Stimulated activated CD4-positive, alpha-beta T cell treated with anti-CD3 and anti-CD28 coated beads, Interleukin-2, amount 100 ng/mL, for 48 hours (primary cell): ENCODE measurements at places on chromosomes 1 and 21.

DNA sequence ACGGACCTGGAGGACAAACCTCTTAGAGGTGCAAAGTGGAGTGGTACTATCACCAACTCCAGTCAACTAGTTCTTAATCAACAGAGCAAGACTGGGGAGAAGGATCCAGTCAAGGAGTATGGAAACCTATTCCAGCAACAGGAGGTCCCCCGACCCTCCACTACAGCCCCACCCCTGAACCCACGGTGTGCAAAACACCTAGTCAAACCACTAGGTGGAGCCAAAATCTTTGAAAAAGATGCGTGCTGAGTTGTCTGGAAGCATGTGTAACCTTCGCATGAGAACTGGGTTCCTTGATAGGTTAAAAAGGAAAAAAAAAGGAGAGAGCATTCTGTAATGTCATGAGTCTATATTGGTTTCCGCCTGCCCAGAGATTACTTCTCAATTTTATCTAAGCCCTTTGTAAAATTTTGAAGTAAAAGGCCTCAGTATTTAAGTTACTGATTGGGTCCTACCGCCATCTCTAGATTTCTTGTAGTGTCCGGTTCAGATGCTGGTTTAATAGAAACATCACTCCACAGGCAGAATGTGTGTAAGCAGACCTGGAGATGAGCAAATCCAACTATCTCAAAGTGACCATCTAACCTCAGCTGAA is 81.9 kb upstream of the HAO2 start:
- peak; percentile 10 for DNase-seq

DNA sequence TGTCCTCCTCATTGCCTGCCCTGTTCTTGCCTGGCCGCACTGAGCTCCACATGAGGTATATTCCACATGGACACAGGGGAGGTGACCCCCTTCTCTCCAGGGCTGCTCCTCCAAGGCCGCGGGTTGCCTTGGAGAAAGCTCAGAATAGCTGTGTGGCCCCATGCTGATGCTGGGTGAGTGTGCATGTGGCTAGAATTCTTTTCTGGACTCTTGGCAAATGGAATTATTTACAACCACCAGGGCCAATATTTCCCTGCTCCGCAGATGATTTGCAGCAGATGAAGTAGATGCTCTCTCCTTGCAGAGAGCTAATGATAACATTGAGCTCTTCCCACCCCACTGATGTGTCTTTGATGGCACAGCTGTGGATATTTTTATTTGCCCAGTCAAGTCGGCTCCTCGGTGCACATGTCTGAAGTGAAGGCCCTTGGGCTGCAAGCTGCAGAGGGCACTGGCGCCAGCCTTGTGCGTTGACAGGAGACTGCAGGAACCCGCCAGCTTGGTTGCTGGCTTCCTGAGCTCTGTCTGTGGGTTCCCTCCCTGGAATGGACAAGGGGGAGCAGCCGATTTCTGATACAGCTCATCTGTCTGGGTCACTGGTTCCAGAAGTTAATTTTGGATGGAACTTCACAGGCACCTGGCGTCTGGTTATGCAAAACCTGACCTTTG is 404.7 kb upstream of the VAMP3 start:
- no peak for DNase-seq

- no peak for DNase-seq
Measured at GRCh38 chr21:45544449-45545235, 2.4 kb upstream of the SLC19A1 start.

DNA sequence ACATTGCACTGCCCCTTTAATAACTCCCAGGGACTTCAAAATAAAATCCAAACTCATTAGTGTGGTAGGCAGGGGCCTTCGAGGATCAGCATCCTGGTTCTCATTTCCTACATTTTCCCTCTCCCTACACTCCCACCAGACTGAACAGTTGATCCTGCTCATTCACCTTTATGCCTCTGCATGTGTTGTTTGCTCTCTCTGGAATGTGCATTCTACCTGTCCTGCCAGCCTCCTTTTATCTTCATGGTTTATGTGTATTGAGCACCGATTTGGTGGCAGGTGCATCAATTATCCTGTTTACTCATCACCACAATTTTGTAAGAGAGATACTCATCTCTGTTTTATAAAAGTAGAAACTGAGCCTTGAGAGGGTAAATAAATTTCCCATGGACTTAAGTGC is 125.0 kb downstream of the ADSS2 start:
- no peak for DNase-seq

DNA sequence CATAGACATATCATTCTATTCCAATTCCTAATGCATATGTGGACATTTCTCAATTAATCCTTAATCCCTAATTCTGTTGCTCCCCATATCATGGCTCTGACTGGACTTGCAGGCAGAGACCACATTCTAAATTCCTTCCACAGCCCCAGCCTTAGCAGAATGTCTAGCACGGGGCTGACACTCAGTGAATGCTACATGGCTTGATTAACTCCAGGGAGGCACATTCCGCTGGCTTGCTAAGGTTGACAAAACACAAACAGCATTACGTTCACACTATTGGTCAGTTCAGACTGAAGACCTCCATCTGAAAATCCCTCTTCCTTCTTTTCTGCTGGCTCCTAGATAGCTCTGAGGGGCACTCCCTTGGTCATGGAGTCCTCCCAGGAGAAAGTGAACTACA is 119.4 kb downstream of the ASTN1 start:
- no peak for DNase-seq

GRCh38 chr21:38897532-38898421 is 92.0 kb downstream of the ETS2 start:
- no peak for DNase-seq

DNA sequence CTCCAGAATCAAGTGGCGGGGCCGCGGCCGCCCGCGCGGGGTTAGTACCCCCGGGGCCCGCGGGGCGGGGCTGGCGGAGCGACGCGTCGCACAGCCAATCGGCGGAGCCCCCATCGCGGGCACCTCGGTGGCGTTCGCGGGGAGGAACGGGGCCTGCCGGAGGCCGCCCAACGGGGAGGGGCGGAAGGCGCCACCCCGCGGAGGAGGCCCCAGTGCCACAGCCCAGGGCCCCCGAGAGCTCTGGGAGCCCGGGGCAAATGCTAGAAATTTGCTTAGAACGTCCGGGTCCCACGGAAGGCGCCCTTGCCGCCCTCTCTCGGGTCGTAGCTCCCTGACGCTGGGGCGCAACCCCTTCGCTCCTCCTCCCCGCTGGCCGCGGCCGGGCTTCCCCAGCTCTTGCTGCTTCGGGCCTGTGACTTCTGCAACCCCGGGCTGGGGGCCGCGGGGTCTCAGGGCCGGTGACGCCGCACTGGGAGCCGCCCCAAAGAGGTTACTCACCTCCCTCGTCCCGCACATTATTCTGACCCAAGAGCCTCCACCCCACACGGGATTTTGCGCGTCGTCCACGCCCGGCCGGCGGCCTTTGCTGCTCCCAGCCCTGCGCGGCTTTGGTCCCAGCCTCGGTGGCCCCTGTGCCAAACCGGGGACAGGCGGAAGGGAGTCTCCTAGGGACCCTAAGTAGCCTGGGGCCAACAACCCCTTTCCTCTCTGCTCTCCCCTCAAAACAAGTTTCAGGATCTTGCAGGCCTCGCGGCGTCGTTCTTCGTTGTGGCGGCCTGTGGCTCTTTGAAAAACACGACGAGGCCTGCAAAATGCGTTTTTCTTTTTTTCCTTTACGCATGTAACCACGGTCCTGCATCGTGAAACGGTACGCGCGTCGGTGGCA is at the start of gene RUNX3:
Gene RUNX3 (minus strand): TSS at position 17 of the 886 bp plus-strand sequence. CDS start 408 bp downstream, outside the sequence.
- DNase-seq = peak; percentile 90

GRCh38 chr1:188499690-188500089 is 1670.9 kb downstream of the PLA2G4A start:
- no peak for DNase-seq

DNA sequence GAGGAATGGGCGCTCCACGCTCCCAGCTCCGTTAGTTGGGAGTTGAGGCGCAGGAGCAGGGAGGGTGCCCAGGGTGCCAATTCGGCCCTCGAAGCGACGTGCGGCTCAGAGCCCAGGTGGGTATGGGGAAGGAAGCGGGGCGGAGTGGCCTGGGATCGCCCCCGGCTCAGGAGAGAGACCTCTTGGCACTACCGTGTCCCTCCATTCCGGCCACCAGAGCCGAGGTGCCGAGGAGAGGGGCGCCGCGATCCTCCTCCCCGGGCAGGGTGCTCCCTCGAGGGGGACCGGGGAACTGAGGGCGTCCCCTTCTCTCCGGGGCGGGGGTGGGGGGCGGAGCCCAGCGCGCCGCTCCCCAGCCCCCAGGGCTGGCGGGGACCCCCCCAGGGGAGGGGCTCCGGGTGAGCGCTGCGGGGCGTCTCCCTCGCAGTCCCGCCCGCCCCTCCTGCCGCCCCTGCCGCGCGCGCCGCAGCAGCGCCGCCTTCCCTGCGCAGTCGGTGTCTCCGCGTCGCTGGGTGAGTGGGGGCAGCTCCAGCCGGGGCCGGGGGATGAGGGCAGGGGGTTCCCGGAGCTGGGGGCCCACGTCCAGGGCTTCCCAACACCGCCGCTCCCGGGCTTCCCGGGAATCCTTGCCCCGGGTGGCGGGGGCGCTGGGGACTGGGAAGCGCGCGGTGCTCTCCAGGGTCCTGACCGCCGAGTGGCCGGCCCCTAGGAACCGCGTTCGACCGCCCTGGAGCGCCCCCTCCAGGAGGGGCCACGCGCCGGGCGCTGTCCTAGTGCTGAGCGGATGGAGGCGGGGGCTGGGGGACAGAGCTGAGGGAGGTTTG is at the start of gene HPCA:
Gene HPCA (plus strand): TSS at position 488 of the 824 bp plus-strand sequence. CDS start 2,408 bp downstream, outside the sequence.
- DNase-seq = peak; percentile 37

GRCh38 chr1:29811727-29812407 is 575.5 kb downstream of the PTPRU start:
- DNase-seq = no peak

DNA sequence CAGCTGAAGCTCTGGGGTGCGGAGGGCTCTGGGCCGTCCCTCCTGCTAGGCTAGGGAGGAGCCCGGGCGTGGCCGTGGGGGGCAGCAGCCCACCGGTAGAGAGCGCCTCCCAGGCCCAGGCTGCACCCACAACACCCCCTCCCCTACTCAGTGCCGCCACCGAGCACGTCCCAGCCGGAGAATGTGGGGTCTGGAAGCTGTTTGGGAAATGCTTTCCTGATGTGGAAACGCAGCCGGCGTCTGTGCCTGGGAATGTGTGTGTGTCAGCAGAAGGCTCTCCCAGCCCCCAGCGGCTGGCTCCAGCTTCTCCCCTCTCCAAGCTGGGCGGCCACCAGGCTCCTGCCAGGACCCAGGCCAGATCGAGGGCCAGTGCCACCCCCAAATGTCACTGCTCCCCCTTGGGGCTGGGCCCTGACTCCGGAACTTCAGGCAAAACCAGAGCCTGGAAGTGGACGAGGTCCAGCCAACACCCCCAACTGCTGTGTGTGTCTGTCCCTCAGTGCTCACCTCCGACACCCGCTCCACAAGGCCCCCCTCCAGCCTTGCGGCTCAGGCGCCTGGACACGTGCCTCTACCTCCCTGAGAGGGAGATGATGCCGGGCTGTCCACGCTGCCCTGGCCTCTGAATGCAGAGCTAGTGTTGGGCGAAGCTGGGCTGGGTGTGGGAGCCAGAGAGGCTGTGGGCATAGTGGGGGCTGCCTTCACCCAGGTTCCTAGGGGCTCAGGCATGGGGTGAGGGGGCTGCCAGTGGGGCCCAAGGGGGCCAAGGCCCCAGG is 74.7 kb downstream of the MEGF6 start:
- DNase-seq = no peak

- no peak for DNase-seq
Measured at GRCh38 chr1:224846119-224846907, 83.2 kb upstream of the DNAH14 start.

- peak; percentile 19 for DNase-seq
Measured at GRCh38 chr1:227192163-227192562, 126.1 kb downstream of the CDC42BPA start.
